ENCODE measurements at places on chromosomes 7 and 10.

GRCh38 chr10:113047605-113047962 is 97.5 kb downstream of the TCF7L2 start:
- DNase-seq = no peak

- DNase-seq = no peak
These were observed 12.5 kb downstream of the PRF1 start for GRCh38 chr10:70589762-70590654.

GRCh38 chr10:14162629-14163344 is 167.9 kb downstream of the FRMD4A start:
- no peak for DNase-seq

DNA sequence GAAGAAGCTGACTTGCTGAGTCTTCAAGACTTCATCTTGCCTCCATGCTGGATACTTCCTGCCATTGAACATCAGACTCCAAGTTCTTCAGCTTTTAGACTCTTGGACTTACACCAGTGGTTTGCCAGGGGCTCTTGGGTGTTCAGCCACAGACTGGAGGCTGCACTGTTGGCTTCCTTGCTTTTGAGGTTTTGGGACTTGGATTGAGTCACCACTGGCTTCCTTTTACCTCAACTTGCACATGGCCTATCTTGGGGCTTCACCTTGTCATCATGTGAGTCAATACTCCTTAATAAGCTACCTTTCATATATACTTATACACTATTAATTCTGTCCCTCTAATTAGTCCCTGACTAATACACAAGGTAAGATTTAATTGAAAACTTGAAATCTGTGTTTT is 361.7 kb upstream of the SEMA3C start:
- DNase-seq = no peak

DNA sequence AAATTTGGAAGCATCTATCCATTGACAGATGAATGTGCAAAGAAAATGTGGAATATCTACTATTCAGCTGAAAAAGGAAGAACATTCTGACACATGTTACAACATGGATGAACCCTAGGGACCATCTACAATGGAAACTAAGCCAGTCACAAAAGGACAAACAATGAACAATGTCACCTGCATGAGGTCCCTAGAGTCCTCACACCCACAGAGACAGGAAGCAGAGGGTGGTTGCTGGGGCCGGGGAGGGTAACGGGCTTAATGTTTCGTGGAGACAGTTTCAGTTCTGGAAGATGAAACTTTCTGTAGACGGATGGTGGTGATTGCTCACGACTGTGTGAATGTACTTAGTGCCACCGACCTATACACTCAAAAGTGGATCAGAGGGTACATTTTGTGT is 282.9 kb downstream of the ADARB2 start:
- DNase-seq = no peak

- no peak for DNase-seq
These were observed 19.1 kb upstream of the TNKS2 start for GRCh38 chr10:91779011-91779605.

- DNase-seq = no peak
These were observed 168.3 kb upstream of the LRGUK start for GRCh38 chr7:133958822-133959221.

GRCh38 chr7:144513334-144513733 is 109.8 kb upstream of the NOBOX start:
- no peak for DNase-seq

DNA sequence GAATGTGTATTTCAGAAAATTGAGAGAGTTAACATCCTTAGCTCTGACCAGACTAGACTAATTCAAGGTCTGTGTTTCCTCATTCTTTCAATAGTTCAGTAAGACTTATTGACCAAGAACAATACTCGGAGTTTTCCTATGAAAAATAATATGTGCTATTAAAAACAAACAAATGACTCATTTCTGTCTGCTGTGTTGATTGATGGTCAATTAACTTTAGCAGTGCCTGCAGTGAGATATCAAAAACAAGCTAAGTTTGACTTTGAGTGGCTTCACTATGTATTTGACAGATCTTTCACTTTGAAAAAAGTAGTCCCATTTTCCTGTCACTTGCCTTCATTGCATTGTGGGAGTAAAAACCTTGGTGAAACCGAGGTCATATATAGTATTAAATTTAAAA is 91.0 kb downstream of the GNAT3 start:
- no peak for DNase-seq

DNA sequence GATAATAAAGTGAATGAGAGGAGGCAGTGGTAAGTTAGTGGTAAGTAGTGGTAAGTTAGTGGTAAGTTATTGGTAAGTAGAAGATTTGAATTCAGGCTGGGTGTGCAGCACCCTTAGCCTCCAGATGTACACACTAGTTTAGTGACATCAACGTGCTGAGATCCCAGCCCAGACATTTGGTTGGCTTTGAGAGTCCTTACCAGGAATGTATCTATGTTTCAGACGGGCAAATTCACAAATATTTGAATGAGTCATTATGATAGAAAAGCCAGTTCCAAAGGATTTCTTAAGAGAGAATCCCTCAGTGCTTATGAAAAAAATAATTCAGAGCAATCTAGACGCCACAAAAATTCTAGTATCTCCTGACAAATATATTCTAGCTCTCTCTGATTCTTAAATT is 70.0 kb downstream of the ARL4A start:
- peak; percentile 85 for DNase-seq

DNA sequence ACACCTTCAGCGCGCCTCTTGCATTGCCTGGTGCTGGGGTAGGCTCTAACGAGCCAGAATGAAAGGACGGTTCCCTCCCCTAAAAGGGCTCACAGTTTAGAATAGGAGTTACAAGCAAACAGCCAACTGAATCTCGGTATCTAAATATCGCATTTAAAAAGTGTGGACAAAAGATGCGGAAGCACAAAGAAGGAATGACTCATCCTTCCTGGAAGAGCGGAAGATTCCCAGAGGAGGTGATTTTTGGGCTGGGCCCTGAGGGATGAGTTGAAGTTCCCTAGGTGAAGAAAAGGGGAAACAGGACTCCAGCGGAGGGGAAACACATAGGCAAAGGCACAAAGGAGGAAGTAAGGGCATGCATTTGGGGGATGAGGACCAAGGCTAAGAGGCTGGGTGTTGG is 29.9 kb downstream of the SRRM3 start:
- no peak for DNase-seq

DNA sequence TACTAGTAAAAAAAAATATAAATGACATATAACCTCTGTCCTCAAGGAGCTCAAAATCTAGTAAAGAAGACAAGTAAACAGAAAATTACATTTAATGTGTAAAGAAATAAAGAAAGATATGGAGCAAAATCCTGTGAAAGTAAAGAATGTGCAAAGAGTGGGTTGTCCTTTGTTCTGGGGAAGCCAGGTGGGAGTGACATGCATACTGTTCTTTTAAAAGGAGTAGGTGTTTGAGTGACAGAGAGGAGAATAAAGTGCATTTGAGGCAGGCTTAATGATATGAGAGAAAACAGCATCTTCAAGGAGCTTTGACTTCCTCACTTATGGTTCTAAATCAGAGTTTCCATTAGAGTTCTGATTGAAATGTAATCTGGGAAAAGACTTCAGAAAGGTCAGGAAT is 22.0 kb downstream of the OR6V1 start:
- no peak for DNase-seq

DNA sequence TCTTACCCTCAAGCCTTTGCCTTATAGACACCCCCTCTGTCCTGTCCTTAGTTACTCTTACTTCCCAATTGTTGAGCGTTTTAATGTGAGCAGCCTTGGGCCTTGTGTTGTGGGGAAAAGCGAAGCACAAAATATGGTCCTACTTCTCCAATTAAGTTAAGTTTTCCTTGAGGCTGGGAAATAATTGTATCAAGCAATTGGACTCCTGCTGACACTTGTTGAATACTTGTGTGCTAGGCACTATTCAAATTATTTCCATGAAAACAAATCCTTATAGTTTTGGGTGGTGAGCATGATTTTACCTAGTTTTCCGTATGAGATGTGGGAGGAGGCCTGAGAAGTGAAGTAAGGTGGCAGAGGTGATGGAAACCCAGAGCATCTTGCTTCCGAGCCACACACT is 5.4 kb upstream of the ZNF783 start:
- DNase-seq = no peak

DNA sequence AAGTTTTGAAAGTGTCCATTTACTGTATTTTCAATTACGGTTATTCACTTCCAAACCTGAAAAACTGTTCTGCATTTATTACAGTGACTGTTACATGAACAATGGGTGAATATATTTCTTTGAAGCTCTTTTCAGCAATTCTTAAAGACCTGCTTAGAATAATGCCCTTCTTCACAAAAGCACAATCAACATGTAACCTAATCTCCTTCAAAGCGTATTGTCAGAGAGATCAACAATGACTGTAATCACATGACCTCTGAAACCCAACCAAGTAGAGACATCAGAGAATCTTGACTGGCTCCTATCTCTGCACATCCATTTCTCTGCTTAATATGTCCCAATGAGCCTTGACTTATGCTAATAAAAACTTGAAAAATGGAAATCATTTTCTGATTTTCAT is 126.7 kb downstream of the NRCAM start:
- DNase-seq = no peak

DNA sequence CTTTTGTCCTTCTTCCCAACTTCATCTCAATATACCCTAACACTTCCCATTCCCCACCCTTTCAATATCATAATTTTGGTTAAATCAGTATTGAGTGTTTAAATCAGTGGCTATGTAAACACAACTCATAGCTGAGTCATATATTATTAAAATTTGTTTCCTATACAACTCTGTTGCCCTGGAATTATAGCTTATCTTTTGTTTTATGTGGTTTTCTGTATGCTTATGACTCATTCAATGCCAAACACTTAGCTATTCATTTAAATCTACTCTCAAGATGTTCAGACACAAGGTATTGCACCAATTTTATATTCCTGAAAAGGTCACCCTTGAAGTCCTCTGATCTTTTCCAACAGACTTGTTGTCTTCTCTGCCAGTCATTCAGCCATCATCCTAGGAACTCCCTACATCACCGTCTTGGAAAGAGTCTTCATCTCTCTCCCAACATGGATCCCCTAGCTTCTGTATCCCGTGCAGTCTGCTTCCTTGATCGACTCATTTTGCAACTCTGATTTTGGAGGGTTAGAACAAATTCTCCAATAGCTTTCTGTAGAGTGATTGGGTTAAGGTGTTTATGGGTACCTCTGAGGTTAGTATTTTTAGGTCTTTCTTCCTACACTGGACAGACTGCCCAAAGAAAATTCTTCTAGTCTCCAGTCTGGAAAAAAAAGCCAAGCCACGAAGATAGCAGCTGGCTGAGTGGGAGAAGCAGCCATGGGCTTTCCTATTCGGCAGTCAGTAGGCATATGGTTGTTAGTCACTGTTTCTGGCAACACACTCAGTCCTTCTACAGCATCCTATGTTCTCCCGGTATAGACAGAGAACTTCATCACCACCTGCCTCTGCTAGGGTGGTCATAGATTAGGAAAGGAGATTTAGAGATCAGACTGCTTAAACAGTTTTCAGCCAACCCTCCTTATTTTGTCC is 102.1 kb downstream of the CRPPA start:
- DNase-seq = no peak

DNA sequence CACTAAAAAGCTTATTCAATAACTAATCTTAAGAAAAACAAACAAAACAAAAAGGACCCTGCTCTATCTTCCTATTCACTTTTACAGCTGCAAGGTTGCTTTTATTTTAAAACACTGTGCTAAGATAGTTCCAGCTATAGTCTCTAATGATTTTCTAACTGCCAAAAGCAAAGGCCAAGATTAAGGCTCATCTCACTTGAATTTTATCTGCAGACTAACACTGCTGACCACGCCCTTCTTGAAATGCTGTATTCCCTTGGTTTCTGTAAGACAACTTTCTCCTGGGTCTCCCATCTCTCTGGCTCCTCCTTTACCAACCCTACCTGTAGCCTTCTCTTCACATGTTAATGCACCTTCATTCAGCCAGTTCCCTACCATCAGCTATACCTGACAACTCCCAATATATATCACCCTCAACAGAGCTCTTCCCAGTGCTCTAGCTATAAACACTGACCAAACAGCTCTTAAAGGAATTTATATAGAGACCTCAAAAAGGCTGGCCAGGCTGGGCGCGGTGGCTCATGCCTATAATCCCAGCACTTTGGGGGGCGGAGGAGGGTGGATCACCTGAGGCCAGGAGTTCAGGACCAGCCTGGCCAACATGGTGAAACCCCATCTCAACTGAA is 11.7 kb downstream of the SRPK2 start:
- DNase-seq = no peak

DNA sequence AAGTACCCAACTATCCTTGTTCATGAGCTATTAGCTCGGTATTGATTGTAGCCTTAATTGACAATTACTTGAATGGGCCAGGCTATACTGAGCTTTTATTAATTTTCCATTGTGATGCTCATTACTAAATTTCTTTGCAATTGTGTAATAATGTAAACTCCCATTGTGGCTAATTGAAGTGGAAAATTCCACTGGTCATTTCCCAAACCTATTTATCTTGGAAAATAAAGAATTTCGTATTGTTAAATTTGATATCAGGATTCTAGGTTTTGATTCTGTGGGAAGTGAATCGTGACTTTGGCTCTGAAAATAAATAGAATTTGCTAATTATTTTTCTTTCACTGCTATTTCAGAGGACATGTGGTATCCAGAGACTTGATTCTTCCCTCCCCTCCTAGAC is 111.0 kb downstream of the RTKN2 start:
- no peak for DNase-seq

- DNase-seq = no peak
These were observed 9.2 kb upstream of the GSAP start for GRCh38 chr7:77425101-77426051.

- no peak for DNase-seq
These were observed 65.0 kb downstream of the DNAJB6 start for GRCh38 chr7:157401567-157402387.

GRCh38 chr7:43363035-43363791 is 219.7 kb upstream of the STK17A start:
- DNase-seq = peak; percentile 32

DNA sequence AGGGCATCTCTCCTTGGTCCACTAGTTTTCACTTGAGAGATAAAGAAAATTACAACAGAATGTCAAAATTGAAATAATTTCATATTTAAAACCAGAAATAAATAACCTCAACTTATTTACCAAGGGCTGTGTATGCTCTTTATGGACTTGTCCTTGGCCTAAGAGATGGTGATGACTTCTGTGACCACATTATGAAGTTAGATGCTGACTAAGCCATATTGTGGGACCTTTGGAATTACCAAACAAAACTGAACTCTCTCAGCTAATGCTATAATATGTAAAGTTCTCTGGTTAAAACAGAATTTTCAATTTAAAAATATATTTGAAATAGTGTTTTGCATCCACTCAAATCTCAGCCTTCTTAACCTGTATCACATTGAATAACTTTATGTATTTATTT is 38.9 kb downstream of the CALCR start:
- no peak for DNase-seq

DNA sequence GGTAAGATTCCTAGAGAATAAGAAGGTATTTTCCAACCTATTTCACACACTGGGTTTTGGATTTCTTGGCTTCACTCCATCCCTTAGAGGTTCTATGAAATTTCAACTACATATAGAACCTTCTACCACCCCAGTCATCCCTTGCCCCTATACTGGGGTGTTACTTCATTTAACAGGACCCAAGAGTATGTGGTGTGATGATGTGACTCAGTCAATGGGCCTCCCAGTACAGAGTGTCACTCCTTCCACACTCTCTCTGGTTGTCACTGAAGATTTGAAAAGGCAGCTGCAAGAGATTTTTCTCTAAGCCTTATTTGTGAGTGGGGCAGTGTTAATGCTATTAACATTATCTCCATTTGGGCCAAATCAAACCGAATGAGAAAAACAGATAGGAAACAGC is 33.5 kb downstream of the FGFBP3 start:
- DNase-seq = no peak

- DNase-seq = no peak
These were observed 58.8 kb upstream of the AGMO start for GRCh38 chr7:15620491-15621185.

All from GM04503 (cell line).